ENCODE measurements at places on chromosomes 5 and 9. TPM values are rescaled to one million over a fixed set of nuclear protein-coding genes. Genes with fewer than 3 reads are reported as not detected.

DNA sequence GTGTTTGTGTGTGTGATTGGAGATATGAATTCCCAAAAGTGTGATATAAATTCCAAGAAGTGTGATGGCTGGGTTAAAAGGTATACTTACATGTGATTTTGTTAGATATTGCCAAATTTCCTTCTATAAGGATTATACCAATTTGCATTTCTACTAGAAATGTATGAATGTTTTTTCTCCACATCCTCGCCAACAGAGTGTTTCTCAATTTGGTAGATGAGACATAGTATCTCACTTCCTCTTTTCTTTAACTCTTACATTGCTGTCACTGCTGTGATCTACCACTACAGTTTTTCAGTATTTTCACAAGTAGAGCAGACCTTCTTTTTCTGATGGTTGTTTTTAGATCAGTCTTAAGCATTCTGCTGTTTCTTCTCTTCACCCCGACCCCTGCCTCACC lies 111.3 kb downstream of the FER start:
- DNase-seq: no peak

Gene PCDHB13
- total RNA-seq: 4.8 TPM

GRCh38 chr5:165360366-165360765 lies 1854.9 kb downstream of the MAT2B start:
- no peak for DNase-seq

Gene CTSV
- 15.4 TPM for total RNA-seq

Gene MARCHF3
- 11.6 TPM for total RNA-seq

Gene RNF208
- total RNA-seq: 2.9 TPM

Gene OR1J2
- not detected for total RNA-seq

Gene EIF4E1B
- total RNA-seq: 1.6 TPM

GRCh38 chr5:59666440-59667068 lies 227.0 kb downstream of the PDE4D start:
- DNase-seq: no peak

DNA sequence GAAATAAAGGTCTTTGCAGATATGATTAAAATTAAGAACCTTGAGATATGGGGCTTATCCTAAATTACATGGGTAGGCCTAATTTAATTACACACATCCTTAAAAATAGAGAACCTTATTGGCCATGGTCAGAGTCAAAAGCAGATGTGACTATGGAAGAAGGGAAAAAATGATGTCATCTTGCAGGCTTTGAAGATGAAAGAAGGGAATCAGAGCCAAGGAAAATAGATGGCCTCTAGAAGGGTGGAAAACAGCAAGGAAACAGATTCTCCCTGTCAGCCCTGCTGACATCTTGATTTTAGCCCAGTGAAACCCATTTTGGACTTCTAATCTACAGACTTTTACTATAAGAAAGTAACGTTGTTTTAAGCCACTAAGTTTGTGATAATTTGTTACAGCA lies 37.6 kb upstream of the KCNN2 start:
- no peak for DNase-seq

DNA sequence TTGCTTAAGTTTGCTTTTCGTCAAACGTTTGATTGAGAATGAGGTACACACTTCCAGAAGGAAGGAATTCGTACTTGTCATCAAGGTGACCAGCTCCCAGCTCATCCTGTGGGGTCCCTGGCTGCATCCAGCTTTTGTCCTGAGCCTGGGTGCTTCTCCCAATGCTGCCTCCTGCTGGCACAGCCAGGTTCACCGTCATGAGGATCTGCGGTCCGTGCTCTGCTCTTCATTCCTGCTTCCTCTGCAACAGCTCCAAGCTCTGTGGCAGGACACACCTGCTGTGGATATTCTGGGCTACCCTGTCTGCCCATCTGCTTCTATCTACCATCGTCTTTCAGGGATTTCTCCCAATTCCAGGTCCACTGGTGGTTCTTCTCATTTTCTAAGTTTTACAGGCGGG lies 13.3 kb upstream of the UBE2QL1 start:
- DNase-seq: no peak
